ENCODE measurements at places on chromosomes 5 and 9.

- peak; percentile 13 for DNase-seq
Observed at GRCh38 chr5:15463231-15463980, 36.6 kb upstream of the FBXL7 start.

GRCh38 chr5:52692606-52693005 lies 95.1 kb upstream of the ITGA1 start:
- no peak for DNase-seq

- DNase-seq = no peak
Observed at GRCh38 chr5:68661237-68661636, 432.6 kb upstream of the SLC30A5 start.

DNA sequence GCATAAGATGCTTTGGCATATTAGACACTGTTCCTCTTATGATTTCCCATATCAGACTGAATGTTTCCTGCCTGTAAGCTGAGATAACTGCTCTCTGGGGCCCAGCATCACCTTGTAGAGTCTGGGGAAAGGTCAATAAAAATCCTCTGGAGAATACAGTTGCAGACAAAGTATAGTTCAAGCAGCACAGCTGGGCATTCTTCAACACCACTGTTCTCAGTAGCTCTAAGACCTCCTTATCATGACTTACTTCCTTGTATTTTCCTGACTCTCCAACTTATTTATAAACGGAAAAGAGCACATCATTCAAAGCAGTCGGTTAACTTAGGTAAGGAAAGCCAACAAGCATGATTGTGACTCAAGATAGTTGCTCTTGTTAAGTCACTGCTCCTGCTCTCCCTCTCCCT lies 208.7 kb upstream of the RASEF start:
- DNase-seq = no peak

DNA sequence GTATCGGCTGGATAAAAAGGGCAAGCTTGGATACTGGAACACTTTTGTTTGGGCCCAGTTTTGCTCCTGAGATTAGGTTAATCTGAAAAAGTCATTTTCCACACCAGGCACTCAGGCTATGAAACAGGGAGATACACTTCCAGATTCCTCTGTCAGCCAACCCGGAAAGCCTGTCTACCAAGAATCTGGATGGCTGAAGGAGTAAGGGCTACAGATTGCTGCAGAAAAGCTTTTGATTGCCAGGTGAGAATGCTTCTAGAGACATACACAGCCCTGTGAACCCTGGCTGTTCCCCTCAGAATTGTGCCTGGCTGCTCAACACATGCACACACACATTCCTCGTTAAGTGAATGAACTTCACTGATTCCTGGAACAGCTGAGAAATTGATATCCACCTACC lies 114.4 kb downstream of the PSD2 start:
- DNase-seq = peak; percentile 89

- no peak for DNase-seq
Observed at GRCh38 chr5:14665949-14666348, 1.4 kb downstream of the OTULIN start.

GRCh38 chr9:89194421-89195130 lies 16.0 kb upstream of the SHC3 start:
- no peak for DNase-seq

DNA sequence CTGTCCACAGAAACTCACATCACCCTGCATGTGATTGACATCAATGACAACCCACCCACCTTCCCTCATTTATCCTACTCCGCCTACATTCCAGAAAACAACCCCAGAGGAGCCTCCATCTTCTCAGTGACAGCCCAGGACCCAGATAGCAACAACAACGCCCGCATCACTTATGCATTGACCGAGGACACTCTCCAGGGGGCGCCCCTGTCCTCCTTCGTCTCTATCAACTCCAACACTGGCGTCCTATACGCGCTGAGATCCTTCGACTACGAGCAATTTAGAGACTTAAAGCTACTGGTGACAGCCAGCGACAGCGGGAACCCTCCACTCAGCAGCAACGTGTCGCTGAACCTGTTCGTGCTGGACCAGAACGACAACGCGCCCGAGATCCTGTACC lies 1.7 kb downstream of the PCDHGA3 start:
- DNase-seq = no peak

DNA sequence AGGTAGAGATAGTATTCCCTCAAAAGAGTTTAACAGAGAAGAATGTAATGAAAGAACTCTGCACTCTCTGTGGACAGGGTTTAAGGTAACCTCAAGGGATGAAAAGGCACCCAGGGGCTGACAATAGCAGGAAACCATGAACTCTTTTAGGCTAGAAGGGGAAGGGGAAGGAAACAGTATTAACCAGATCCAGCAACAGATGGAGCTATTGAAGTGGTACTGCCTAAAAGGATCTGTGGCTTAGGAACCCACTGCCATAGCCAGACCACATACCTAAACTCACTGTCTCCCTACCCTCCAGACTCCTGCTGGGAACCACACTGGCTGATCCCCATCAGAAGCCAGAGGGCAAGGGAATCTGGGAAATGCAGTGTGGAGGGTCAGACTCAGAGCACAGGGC lies 35.5 kb downstream of the PLGRKT start:
- DNase-seq = no peak

DNA sequence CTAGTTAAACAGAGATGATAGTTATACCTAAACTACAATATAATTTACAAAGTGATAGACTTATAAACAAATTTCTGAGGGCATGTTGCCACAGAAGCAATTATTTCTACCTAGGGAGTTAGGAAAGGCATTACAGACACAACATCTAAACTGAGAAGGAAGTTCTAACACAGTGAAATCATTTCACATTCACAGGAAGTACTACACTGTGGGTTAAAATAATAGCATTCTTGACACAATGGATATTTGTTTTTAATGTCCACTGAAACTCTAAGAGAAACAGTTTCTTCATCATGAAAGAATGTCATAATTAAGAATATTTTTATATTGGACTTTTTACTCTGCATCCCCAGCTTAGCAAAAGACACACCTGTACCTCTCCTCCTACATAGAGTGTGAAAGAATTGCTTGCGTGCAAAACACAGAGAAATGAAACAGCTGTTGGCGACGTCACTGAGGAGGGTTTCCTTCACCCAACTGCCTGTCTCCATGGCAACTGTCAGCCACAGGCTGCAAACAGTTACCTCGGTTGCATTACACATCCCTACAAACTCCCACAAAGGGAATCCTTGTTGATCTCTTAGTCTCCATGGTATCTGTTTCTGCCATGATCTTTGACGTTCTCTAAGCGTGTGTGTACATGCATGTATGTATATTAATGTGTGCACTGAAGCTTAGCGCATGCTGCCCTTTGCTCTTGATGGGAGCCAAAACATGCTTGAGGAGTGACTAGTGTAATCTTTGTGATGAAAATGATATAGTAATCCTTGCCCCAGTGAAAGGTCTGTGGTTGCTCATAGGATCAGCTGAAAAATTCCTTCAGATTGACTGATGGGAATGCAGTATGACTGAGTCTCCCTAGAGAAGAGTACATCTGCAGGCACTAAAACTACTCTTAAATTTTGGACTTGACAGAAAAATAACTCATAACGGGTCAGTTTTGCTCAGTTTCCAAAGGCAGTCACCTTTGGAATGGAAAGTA lies 168.5 kb downstream of the ACTL7B start:
- peak; percentile 72 for DNase-seq

DNA sequence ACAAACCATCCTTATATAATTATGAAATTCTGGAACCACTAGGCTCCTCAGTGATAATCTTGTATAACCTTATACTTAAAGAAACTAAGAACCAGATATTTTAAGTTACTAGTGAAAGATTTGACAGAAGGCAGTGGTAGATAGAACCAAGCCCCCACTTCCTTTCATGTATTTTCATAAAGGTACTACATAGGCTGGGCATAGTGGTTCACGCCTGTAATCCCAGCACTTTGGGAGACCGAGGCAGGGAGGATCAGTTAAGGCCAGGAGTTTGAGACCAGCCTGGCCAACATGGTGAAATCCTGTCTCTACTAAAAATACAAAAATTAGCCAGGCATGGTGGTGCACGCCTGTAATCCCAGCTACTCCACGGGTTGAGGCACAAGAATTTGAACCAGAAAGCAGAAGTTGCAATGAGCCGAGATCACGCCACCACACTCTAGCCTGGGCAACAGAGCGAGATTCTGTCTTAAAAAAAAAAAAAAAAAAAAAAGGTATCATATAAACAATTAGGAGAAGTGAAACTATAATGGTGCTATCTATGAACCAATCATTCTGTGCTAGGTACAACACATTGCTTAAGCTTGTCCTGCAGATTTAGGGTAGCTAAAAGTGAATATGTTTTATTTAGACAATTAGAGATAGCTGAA lies 27.9 kb upstream of the DTWD2 start:
- DNase-seq = peak; percentile 1

GRCh38 chr5:158511454-158511853 lies 588.3 kb downstream of the EBF1 start:
- DNase-seq = no peak

DNA sequence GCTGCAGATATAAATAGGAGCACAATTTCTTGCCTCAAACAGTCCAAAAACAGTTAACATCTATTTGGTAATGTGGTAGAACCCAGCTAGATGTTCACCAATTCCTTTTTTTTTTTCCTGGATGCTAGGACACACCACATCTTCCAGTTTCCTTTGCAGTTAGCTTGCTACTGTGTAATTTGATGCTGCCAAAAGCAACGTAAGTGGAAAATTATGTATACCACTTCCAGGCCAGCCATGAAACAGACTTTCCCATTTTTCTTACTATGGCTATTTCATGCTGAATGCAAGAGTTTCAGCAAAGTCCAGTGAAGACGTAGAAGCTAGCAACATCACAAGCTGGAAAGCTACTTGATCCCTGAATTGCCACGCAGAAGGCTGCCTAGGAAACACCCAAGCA lies 667.2 kb downstream of the TLE1 start:
- peak; percentile 67 for DNase-seq

DNA sequence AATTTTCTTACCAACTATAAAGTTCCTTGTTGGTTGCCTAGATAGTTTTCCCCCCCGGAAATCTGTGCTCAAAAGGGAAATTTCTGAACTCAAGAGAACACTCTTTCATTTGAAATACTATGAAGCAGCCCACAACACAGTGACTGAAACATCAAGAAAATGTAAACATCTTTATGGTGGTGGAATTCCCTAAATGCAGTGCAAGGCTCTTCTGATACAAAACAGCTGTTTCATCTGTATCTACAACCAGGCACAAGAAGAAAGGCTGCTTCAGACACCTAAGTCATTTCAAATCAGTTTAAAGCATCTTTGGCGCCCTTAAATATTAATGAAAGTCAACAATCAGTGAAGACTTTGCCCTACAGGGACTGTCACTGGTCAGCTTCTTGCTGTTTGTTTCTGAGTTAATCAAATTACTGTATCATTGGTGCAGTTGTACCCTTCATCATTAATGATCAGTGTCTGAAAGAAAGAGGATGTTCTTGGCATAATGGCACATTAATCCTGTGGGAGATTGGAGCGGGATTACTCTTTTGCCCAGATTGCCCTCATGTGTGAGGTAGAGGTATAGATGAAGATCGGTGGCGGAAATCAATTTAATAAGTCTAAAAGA lies 947.0 kb downstream of the NR2F1-AS1 start:
- DNase-seq = no peak

- DNase-seq = no peak
Observed at GRCh38 chr5:120545951-120546350, 81.9 kb downstream of the PRR16 start.

GRCh38 chr5:103410172-103410571 lies 151.6 kb downstream of the MACIR start:
- no peak for DNase-seq

- DNase-seq = no peak
Observed at GRCh38 chr5:63101870-63102269, 523.3 kb downstream of the LRRC70 start.

- DNase-seq = no peak
Observed at GRCh38 chr5:52491071-52491787, 296.5 kb upstream of the ITGA1 start.

DNA sequence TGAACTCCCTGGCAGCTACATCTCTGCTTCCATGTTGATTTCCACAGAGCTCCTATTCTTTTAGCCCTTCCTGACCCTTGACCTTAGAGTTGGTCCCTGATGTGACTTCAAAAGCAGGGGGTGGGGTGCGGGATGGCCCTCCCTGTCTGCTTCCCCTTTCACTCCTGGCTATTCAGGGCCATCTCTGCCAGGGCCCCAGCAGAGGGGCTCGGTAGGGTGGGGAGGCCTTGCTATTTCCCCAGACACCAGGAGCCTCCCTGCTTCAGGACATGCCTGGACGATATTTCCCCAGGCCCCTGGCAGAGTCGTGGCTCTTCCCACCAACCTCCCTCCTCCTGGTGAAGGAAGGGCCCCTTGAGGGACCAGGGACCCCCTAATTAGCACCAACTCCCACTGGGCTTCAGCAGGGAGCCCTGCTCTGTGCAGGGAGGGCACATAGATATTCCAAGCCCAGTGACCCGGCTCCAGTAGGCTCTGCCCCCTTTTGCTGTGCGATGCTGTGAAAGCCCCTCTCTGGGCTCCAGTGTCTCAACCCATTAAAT lies 17.3 kb downstream of the CORO2A start:
- DNase-seq = no peak

- no peak for DNase-seq
Observed at GRCh38 chr5:40353442-40353841, 326.3 kb upstream of the PTGER4 start.

- DNase-seq = peak; percentile 65
Observed at GRCh38 chr5:172164769-172165212, 23.2 kb downstream of the STK10 start.

DNA sequence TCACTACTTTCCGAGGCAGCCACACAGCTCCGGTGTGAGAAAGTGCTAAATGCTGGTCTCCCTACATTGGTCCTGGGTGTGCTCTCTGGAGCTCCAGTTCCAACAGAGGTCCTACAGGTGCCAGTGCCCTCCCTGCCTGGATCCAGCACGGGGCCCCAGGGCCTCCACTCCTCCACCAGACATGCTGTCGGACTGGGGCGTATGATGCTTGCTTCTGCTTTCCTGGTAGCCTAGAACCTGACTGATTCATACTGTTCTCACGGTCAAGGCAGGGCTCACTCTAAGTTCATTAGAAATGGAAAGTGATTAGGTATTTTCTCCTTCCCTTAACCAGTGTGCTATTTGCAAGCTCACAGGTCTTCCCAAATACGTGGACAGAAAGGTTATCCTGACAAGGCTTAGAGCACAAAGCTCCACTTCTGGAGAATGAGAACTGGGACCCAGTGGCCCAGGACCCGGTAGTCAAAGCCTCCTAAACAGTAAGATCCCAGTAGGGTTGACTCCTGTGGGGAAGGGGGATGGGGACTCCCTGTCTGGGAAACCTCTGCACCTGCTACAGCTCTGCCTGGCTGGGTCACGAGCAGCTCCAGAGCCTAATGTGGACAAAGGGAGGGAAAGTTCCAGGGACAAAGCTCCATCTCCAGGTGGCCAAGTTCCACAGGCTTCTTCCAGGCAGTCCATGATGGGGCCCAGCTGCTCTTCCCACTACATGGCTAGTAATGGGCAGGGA lies 98.1 kb downstream of the PAX5 start:
- DNase-seq = no peak

GRCh38 chr9:15549611-15550010 lies 3.2 kb upstream of the CCDC171 start:
- DNase-seq = no peak

DNA sequence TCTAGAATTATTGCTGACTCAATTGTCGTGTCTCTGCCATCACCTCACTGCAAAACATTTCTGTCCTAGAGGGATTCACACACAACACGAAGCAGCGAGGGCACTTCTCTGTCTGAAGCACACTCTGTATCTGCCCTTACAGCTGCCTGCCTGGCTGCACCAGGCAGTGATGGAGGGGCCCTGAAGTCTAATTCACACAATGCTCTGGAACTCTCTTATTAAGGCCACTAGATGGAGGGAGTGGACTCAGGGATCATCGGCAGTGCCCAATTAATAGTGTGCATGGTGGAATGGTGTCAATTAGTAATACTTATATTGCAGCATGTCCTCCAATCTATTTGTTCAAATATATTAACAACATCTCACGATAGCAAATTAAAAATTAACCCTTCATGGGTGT lies 157.5 kb upstream of the MAP1B start:
- DNase-seq = no peak

Measured in muscle of leg (tissue), 16 donors.